WTC11 (cell line): ENCODE measurements at places on chromosomes 1 and 21.

DNA sequence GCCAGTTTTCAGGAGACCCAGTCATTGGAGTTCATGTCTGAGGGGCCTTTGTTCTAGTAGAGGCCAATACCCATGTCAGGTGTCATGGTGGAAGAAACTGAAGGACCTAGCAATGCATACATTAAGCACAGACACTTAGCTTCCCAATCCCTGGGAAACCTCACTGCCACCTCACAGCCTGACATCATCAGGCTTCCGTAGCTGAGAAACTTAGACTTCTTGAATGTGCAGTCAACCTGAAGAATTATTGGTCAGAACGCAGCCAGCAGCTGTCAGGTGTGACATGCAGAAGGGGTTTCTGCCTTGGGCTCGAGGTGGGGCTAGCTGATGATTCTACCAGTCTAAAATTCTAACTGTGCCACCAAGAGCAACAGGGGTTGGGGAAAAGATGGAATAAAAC lies 1.9 kb upstream of the ITPKB start:
- no peak for DNase-seq

DNA sequence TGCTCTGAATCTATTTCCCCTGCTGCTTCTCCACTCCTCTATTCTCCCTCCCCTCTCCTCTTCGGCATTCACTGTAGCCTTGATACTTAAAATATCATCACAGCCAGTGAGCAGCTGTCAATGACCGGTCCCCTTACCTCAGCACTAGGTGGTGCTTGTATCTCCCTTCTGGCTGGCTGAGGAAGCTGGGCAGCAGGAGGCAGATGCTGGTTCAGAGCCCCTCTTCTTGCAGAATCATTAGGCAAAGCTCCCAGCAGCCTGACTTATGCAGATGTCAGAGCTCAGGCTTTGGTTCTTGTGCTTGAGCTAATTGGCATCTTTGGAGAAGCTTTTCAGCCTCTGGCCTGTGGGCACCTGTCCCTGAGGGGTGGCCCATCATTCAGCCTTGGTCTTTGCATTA lies 31.9 kb upstream of the KCNA2 start:
- no peak for DNase-seq

DNA sequence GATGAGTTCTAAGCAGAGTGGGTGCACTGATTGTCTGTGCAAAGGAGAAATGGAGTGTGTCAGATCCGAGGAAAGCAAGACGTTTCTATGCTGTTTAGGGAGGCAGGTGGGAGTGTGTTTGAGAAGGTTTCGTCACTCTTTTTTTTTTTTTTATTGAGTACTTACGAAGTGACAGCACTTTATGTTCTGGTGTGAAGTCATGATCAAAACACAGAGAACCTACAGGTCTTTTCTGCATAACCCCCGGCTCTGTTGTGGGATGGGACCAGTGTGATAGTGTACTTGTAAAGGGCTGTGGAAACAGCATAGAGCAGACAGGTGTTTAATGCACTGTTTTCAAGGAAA lies 26.7 kb downstream of the MIA3 start:
- no peak for DNase-seq

DNA sequence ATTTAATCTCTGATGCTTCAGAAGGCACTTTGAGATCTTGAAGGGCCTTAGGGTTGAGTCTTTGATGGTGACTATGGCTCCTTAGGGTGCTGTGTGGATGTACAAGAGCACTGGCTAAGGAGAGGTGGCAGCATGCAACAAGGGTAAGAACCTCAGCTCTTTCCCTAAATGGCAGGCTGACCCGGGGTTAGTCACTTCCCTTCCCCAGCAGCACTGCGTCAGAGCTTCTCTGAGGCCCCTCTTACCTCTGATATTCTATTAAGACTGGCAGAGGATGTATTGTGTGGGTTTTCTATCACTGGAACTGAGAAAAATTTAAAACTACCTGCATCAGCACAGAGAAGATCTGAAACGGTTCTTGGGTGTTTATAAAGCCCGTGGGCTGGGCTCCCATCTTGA lies 11.8 kb downstream of the C1orf116 start:
- DNase-seq: no peak

GRCh38 chr21:42463861-42464515 lies 32.0 kb downstream of the RSPH1 start:
- DNase-seq: peak; percentile 79
